ENCODE measurements at places on chromosomes 4 and X. TPM values are rescaled to one million over a fixed set of nuclear protein-coding genes. Genes with fewer than 3 reads are reported as not detected.

- H3K36me3 ChIP-seq: no peaks in the 10 kb centered on the region
- no peak overlapping the region for H3K4me3 ChIP-seq
- no peak overlapping the region for H3K27ac ChIP-seq
- no peaks in the 10 kb centered on the region for H3K27me3 ChIP-seq
- no peak for DNase-seq
These were observed 159.0 kb downstream of the PACRGL start for GRCh38 chr4:20859097-20859781.

DNA sequence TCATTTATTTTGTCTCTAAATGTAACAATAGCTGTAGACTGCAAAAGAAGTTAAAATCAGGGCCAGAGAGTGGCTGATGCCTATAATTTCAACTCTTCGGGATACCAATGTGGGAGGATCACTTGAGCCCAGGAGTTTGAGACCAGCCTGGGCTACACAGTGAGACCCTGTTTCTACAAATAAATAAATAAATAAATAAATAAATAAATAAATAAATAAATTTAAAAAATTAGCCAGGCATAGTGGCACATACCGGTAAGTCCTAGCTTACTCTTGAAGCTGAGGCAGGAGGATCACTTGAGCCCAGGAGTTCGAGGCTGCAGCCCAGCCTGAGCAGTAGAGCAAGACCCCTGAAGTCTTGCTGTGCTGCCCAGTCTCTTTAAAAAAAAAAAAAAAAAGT lies 79.1 kb downstream of the WWC2 start:
- no peak overlapping the region for H3K27ac ChIP-seq
- H3K4me3 ChIP-seq: no peak overlapping the region
- no peak for DNase-seq

DNA sequence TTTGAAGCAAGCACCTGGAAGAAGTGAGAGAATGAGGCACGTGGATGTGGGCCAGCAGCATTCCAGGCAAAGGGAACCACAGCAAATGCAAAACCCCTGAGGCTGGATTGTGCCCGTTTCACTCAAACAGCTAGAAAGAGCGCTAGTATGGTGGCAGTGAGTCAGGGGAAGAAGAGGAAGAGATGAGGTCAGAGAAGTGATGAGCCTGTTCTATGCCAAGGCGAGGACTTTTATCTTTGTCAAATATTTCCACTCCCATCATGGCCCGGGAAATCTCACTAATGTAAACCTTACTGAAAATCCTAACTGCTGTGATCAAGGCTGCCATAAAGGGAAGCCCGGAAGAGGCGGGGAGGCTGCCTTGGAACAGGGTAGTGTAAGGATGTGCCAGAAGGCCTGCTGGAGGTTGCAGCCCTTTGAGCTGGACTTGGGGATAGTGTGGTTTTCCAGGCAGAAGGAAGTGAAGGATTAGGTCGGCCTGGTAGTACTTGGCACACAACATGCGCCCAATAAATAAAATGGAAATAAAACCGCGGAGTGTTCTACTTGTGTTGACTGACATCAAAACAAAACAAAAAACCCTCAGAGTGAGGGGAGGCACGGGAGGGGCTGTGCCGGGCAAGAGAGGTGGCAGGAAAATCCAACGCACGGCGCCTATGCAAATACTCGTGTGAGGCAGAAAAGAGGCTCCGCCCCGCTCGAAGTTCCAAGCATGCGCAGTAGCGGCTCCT lies 1.2 kb upstream of the CDK16 start:
- peaks cover 4% of the 10 kb centered on the region for H3K27me3 ChIP-seq
- DNase-seq: peak; percentile 58
- H3K36me3 ChIP-seq: peaks cover 22% of the 10 kb centered on the region

DNA sequence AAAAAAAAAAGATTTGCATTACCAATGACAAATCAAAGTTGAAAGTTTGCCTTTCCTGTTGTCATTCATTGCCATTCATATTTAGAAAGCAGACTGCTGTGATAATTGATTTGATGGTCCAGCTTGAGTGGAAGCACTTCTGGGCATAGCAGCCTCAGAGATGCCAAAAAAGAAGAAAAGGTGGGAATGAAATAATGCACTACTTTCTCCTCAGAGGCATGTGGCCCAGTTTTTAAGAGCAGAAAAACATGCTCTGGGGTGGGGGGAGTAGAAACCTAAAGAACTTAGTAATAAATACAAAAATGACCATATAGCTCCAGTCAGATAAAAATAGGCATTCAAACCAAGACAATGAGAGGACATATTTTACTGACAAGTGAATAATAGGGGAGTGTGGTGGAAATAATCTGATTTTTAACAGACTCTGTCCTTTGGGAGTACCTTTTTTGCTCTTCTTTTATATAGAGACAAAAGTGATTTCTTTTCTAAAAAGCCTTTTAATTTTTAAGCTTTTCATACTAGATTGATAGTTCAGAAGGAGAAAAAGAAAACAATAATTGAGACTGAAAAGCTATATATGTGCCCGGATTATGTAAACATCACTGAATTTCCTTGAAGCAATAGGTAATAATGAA lies 599.1 kb downstream of the RPA4 start:
- no peak for DNase-seq
- H3K4me1 ChIP-seq: no peaks in the 10 kb centered on the region
- H3K36me3 ChIP-seq: no peaks in the 10 kb centered on the region
- no peak overlapping the region for H3K27ac ChIP-seq
- H3K27me3 ChIP-seq: no peaks in the 10 kb centered on the region

GRCh38 chrX:41003506-41004270 lies 81.6 kb upstream of the USP9X start:
- DNase-seq: no peak
- no peaks in the 10 kb centered on the region for H3K36me3 ChIP-seq
- no peak overlapping the region for H3K4me3 ChIP-seq
- H3K27me3 ChIP-seq: peaks cover 2% of the 10 kb centered on the region
- no peak overlapping the region for H3K27ac ChIP-seq

DNA sequence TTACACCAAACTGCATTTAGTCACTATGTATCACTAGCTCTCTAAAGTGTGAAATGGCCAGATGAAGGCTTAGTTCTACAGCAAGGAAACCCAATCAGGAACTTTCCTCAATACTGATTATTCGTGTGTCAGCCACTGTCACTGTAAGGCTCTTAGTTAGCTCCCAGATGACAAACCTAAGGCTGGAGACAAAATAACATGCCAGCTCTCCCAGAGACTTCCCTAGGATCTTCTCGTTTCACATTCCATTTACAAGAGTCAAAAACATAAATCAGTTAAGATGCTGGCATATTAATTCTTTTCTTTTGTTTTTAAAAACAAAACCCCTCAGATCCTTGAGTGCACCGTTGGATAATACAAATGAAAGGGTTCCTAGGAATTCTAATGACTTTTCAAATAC lies 88.2 kb upstream of the TFDP3 start:
- no peaks in the 10 kb centered on the region for H3K4me1 ChIP-seq
- H3K4me3 ChIP-seq: no peak overlapping the region
- peaks cover 2% of the 10 kb centered on the region for H3K27me3 ChIP-seq
- DNase-seq: no peak

- H3K27me3 ChIP-seq: no peaks in the 10 kb centered on the region
- H3K27ac ChIP-seq: peak overlapping the region; percentile 36
- H3K4me3 ChIP-seq: no peak overlapping the region
- no peak for DNase-seq
- H3K4me1 ChIP-seq: no peaks in the 10 kb centered on the region
- H3K36me3 ChIP-seq: no peaks in the 10 kb centered on the region
These were observed 95.2 kb downstream of the DCLK2 start for GRCh38 chr4:150173432-150173861.

NPY2R gene
- total RNA-seq: 0.54 TPM

DNA sequence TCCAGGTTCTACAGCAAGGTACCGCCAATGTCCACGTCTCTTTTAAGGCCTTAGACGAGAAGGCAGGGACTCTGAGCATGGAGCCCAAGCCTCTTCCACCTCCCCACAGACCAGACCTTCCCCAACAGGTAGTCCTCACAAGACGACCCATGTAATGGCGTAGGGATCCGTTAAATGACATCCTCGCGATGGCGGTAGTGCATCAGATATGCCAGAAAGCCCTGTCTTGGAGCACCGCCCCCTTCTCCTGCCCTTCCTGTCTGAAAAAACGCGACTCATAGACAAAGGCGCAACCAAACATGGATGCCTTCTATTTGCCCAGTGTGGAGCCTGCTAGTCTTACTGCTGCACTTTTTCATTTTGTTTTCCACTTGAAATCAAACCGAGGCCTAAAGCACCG lies 185.4 kb downstream of the OR13H1 start:
- peak overlapping the region; percentile 87 for H3K4me3 ChIP-seq
- no peaks in the 10 kb centered on the region for H3K27me3 ChIP-seq
- H3K36me3 ChIP-seq: no peaks in the 10 kb centered on the region
- no peaks in the 10 kb centered on the region for H3K4me1 ChIP-seq
- peak; percentile 91 for DNase-seq

DNA sequence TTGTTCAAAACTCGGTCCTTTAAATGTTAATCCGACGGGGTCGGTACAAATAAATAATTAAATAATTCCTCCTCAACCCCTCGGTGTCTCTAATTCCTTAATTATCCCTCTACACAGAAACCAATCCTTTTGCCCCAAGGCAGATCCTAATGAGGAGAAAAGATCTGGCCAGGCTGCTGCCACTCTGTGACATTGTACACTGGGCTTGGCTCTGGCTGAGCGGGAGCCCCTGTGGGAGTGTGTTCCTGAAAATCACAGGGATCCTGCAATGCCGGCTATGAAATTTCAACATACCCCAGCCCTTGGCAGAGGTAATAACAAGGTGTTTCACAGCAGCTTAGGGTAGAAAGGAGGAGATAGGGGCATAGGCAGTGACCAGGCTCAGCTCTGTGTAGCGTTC lies 96.0 kb downstream of the DHRSX start:
- H3K4me1 ChIP-seq: no peaks in the 10 kb centered on the region
- no peak overlapping the region for H3K27ac ChIP-seq
- no peak overlapping the region for H3K4me3 ChIP-seq
- H3K36me3 ChIP-seq: peaks cover 12% of the 10 kb centered on the region
- DNase-seq: peak; percentile 29

DNA sequence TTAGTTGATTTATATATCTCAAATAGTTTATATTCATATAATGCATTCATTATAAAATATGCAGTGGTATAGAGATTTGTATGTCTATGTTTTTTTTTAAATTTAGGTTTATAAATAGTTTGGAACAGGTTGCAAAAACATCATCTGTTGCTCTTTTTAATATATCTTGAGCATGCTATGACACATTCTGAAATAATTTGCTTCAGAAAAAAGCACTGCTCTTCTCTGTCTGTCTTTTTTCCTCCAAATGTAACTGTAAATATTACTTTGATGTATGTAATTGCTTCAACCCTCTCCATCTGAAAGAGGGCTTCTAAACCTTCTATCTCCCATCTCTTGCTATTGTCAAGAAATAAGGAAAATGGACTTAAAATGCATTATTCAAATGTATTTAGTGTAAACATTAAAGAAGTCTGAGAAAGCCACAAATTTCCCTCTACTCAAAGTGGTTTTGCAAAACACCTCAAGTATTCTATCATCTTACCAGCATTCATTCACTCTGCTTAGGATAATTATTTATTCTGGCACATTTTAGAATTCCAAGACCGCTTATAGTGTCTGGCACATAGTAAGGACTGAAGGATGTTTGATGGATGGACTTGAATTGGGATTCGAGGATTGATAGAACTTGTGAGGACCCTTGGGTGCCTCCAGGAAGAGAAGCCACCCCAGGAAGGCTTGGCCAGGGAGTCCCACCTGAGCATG lies 87.8 kb downstream of the CLNK start:
- H3K4me1 ChIP-seq: no peaks in the 10 kb centered on the region
- no peak for DNase-seq
- no peaks in the 10 kb centered on the region for H3K27me3 ChIP-seq
- no peaks in the 10 kb centered on the region for H3K36me3 ChIP-seq
- H3K27ac ChIP-seq: no peak overlapping the region

RASSF6 gene
- 8.8 TPM for total RNA-seq

GLOD5 gene
- 0.94 TPM for total RNA-seq

POU3F4 gene
- 1.1 TPM for total RNA-seq

GABRQ gene
- 0.03 TPM for total RNA-seq

TMEM144 gene
- total RNA-seq: 9.8 TPM

GRCh38 chr4:133147921-133148689 lies 989 bp upstream of the PCDH10 start:
- peaks cover 3% of the 10 kb centered on the region for H3K4me1 ChIP-seq
- peak overlapping the region; percentile 65 for H3K4me3 ChIP-seq
- no peaks in the 10 kb centered on the region for H3K36me3 ChIP-seq
- no peak overlapping the region for H3K27ac ChIP-seq
- peaks cover 20% of the 10 kb centered on the region for H3K27me3 ChIP-seq
- DNase-seq: peak; percentile 66

GRCh38 chrX:24204958-24205357 lies 55.4 kb downstream of the ZFX start:
- no peaks in the 10 kb centered on the region for H3K27me3 ChIP-seq
- peaks cover 14% of the 10 kb centered on the region for H3K4me1 ChIP-seq
- H3K27ac ChIP-seq: no peak overlapping the region
- H3K4me3 ChIP-seq: no peak overlapping the region
- H3K36me3 ChIP-seq: no peaks in the 10 kb centered on the region

GRCh38 chr4:74262522-74262921 lies 45.7 kb upstream of the EPGN start:
- no peaks in the 10 kb centered on the region for H3K4me1 ChIP-seq
- no peaks in the 10 kb centered on the region for H3K36me3 ChIP-seq
- H3K27ac ChIP-seq: no peak overlapping the region

GRCh38 chr4:109424093-109424841 lies 9.3 kb upstream of the SEC24B start:
- no peak overlapping the region for H3K27ac ChIP-seq
- no peaks in the 10 kb centered on the region for H3K4me1 ChIP-seq
- H3K4me3 ChIP-seq: no peak overlapping the region

- H3K27ac ChIP-seq: no peak overlapping the region
- DNase-seq: no peak
- no peak overlapping the region for H3K4me3 ChIP-seq
- H3K4me1 ChIP-seq: no peaks in the 10 kb centered on the region
- no peaks in the 10 kb centered on the region for H3K36me3 ChIP-seq
These were observed 54.2 kb downstream of the MOSPD2 start for GRCh38 chrX:14927401-14927800.

DNA sequence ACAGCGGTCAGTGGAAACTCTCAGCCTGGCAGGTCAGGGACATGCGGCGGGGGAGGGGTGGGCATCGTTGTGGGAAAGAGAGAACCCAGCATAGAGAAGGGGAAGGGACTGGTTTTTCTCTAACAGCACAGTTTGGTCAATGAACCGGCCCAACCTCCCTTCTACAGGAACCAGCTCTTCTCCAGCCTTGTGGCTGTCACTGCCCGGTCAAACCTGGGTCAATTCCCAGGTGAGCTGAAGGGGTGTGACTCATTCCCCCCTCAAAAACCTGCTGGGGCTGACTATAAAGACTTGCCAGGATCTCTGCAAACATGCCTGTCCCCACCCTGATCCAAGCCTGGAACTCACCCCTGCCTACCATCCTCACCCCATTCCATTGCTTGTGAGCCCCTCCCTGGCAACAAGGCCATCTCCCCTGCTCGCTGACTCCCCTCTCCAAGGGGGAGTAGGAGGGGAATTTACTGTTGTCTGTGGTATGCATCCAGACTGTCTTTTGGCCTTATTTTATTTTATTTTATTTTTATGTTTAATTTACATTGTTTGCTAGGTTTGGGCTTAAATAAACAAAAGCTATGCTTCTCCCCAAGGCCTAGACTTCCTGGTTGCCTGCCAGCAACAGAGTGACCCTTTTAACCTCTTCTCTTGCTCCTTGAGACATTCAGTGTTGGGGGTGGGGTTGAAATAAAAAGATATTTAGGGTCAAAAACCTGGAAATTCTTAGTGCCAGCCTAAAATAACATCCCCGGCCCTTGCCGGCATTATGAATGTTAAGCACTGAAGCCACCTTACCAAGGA lies 49.6 kb downstream of the TSC22D3 start:
- H3K4me3 ChIP-seq: no peak overlapping the region
- peaks cover under 1% of the 10 kb centered on the region for H3K27me3 ChIP-seq
- no peaks in the 10 kb centered on the region for H3K36me3 ChIP-seq
- no peak for DNase-seq
- H3K4me1 ChIP-seq: peaks cover 20% of the 10 kb centered on the region

Measured in kidney (tissue), 22 donors.